ENCODE measurements at places on chromosomes 16 and 17.

DNA sequence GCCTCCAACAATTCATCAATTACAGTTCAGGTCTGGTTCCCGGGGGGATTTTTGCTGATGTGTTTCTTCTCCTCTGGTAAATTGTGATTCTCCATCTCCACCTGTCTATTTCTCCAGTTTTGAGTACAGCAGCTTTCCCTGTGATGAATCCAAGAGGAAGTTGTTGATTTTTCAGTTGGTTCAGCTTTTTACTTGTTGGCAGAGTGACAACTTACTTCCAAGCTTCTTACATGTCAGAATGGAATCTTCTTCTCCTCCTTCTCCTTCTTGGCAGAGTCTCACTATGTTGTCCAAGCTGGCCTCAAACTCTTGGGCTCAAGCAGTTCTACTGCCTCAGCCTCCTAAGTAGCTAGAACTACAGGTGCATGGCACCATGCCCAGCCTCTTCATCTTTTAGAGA is 33.4 kb upstream of the TMEM92 start:
- no peak for DNase-seq

- no peak for DNase-seq
These were observed 13.3 kb upstream of the ABR start for GRCh38 chr17:1192911-1193699.

- DNase-seq: peak; percentile 35
These were observed 644 bp downstream of the NFAT5 start for GRCh38 chr16:69566240-69566980.

GRCh38 chr16:49484936-49485335 is 111.3 kb downstream of the C16orf78 start:
- no peak for DNase-seq

DNA sequence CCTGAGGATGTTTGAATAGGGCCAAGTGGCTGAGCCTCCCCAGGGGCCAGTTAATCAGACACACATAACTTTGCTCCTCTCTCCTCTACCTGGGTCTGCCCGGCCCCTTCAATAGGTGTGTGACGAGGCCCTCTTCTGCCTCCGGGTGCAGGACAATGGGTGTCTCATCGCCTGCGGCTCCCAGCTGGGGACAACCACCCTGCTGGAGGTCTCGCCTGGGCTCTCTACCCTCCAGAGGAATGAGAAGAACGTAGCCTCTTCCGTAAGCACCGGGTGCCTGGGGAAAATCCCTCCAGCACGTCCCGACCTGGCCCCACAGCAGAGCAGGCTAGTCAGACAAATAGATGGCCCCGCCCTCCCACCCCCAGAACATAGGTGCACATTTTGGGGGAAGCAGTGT is 16.1 kb upstream of the KIF19 start:
- DNase-seq: no peak

Measured in caudate nucleus (tissue), 63 donors.